ENCODE measurements at places on chromosomes 7 and 10. TPM values are rescaled to one million over a fixed set of nuclear protein-coding genes. Genes with fewer than 3 reads are reported as not detected.

GRCh38 chr7:79658304-79658703, 204.8 kb upstream of the MAGI2 start:
- DNase-seq, result no peak

- no peak for DNase-seq
Observed at GRCh38 chr10:9625304-9625703, 1392.4 kb upstream of the CELF2 start.

- DNase-seq, result no peak
Observed at GRCh38 chr7:46198701-46199100, 277.6 kb upstream of the IGFBP3 start.

DNA sequence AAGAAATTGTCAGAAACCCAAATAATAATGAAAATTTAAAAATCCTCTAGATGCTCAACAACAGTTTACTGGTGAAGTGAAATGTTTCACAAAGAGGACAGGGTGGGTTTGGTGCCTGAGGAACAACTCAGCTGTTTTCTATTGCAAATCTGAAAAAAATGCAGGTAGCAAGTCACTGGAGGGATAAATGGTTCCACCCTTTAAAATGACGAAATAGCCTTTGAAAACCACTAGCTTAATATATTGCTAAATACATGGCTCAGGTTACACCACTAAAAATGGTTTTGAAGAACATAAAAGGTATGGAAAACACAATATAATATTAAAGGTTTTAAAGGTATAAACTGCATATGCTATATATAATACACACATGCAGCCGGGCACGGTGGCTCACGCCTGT, 69.5 kb downstream of the LMBR1 start:
- no peak for DNase-seq

LRCH4 gene
- 131 TPM for total RNA-seq

GRID2IP gene
- total RNA-seq, result 0.86 TPM

Data from mucosa of gallbladder (tissue), 1 donor.